NCI-H446 (cell line): ENCODE measurements at places on chromosomes 16 and 17.

DNA sequence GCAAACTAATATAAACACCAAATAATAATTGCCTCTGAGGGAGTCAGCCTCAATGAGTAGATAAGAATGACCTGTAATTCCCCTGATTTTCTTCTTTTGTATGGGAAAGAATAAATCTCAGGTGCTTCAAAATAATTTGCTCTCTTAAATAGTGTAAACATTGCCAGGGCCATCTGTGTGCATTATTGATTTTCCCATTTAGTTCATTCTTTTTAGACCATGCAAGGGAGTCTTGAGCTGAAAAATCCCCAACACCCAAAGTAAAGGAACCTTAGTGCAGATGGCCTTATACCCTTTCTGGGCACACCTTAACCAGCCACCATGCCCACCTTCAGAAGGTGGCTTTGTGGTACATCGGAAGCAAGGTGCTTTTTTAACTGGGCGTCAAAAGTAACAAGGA lies 267.2 kb downstream of the TMEM114 start:
- no peak for DNase-seq

GRCh38 chr17:74096456-74096855 lies 107.0 kb upstream of the RPL38 start:
- no peak for DNase-seq

DNA sequence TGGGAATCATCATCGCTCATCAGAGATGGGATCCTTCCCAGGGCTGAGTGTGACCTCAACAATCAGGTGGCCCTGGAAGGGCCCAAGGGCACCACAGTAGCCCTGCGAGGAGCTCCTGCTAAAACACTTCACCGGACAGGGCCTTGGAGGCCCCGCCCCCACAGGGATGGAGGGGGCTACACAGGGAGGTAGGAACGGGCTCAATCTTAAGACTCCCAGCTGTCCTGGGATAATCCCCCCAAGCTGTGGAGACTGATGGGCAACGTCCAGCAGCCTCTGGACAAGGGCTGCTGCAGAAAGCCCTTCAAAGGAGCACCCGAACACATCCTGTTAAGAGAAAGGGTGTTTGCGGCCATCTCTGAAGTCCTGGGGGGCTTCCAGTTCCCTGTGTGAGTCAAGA lies 60.4 kb downstream of the ZNF423 start:
- no peak for DNase-seq

GRCh38 chr17:74872313-74873036 lies at the start of gene FDXR:
Gene FDXR, minus strand, starts transcription at chr17:74872994. Its CDS starts 50 bp downstream, at chr17:74872944.
- DNase-seq: no peak

DNA sequence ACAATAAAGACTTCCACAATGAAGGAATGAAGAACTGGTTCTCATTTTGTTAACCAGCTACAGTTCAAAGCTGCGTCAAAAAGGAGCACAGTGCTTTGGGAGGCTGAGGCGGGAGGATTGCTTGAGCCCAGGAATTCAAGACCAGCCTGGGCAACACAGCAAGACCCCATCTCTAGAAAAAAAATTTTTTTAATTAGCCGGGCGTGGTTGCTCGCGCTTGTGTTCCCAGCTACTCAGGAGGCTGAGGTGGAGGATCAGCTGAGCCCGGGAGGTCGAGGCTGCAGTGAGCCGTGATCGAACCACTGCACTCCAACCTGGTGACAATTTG lies 764 bp upstream of the SLC6A4 start:
- no peak for DNase-seq

- no peak for DNase-seq
Observed at GRCh38 chr17:40024901-40025300, 9.7 kb downstream of the CSF3 start.
